Purkinje cell (primary cell): ENCODE measurements at places on chromosomes 5 and 9. TPM values are rescaled to one million over a fixed set of nuclear protein-coding genes. Genes with fewer than 3 reads are reported as not detected.

Gene PDZD2
- 12.9 and 18.0 TPM in 2 replicates for polyA plus RNA-seq

Gene SMIM32
- 0.91 and 2.4 TPM in 2 replicates for polyA plus RNA-seq

Gene PCDHA10
- 13.4 and 23.1 TPM in 2 replicates for polyA plus RNA-seq

Gene PFDN1
- polyA plus RNA-seq, result 168 and 172 TPM in 2 replicates

Gene RXRA
- 1.1 and 1.7 TPM in 2 replicates for polyA plus RNA-seq

Gene KIF12
- polyA plus RNA-seq, result not detected in 2 replicates

Gene CCL27
- 0.66 TPM in 1 of 2 replicates, not detected in the other for polyA plus RNA-seq

Gene PIP5KL1
- not detected in 2 replicates for polyA plus RNA-seq

Gene CER1
- polyA plus RNA-seq, result not detected in 2 replicates

Gene CD72
- polyA plus RNA-seq, result not detected in 2 replicates

Gene S1PR3
- 0.19 and 0.39 TPM in 2 replicates for polyA plus RNA-seq
